ENCODE measurements at places on chromosomes 2 and 18. TPM values are rescaled to one million over a fixed set of nuclear protein-coding genes. Genes with fewer than 3 reads are reported as not detected.
A peak's percentile ranks its signal among the peaks of the same experiment; 100 is the strongest.

Gene PLB1
- total RNA-seq, result 1.6 TPM

Gene CELF4
- total RNA-seq, result not detected

Gene IKZF2
- 1.6 TPM for total RNA-seq

Gene MOGAT1
- not detected for total RNA-seq

Gene KLHL30
- not detected for total RNA-seq

Gene RTKN
- total RNA-seq, result 1.6 TPM

Gene TAF1B
- 25.7 TPM for total RNA-seq

- no peak for DNase-seq
These were observed 142.2 kb downstream of the ESCO1 start for GRCh38 chr18:21458310-21458709.

- DNase-seq, result no peak
These were observed 98.8 kb downstream of the ZNF521 start for GRCh38 chr18:25253136-25253535.

GRCh38 chr2:233265899-233266431 lies 14.5 kb downstream of the ATG16L1 start:
- DNase-seq, result no peak

- no peak for DNase-seq
These were observed 36.2 kb downstream of the CCBE1 start for GRCh38 chr18:59660786-59661743.

DNA sequence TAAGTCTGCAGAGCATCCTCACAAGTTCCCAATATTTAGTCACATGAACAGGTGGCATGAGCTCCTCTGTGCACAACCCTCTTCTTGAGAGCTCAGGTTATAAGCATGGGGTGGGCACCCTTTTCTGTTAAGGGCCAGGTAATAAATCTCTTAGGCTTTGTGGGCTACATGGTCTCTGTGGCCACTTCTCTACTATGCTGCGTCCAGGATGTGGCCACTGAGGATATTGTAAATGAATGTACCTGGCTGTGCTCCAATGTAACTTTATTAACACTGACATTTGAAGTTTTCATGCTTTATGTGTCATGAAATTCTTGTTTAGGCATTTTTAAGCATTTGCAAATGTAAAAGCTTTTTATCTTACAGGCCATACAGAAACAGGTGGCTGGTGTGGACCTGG lies 116.8 kb upstream of the ST6GAL2 start:
- no peak for DNase-seq

DNA sequence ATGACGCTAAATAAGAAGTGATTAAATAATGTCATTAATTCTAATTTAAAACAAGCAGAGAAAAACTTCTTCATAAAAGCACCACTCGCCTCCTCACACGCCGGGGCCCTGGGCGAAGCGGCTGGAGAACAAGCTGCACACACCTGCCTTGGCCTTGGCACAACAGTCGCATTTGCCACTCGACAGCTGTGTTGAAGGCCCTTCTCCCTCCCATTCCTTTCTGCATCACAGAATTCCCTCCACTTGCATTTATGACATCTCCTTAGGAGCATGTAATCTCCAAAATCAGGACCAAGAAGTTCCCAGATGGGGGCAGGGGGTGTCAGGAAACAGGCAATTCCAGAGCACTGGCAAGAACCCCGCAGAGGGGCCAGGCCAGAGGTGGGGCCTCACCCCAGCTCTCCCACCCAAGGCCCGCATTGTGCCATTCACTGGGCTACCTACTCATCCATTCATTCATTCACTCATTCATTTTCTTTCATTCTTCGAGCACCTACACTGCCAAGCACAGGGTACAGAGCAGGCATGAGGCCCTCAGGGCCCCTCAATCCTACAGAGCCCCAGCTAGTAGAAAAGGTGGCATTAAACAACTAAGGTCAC lies 6.4 kb downstream of the HDAC4 start:
- DNase-seq, result peak; percentile 2

- no peak for DNase-seq
These were observed 821.8 kb downstream of the MBD2 start for GRCh38 chr18:53402670-53403069.

DNA sequence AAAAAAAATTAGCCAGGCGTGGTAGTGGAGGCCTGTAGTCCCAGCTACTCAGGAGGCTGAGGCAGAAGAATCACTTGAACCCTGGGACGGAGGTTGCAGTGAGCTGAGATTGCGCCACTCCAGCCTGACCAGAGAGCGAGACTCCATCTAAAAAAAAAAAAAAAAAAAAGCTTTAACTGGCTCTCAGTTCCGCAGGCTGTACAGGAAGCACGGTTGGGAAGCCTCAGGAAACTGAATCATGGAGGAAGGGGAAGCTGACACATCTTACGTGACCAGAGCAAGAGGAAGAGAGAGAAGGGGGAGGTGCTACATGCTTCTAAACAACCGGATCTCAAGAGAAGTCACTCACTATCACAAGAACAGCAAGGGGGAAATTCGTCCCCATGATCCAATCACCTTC lies 505.6 kb upstream of the SLC8A1 start:
- DNase-seq, result no peak

- peak; percentile 84 for DNase-seq
These were observed 39.0 kb downstream of the COA5 start for GRCh38 chr2:98569197-98569793.

- no peak for DNase-seq
These were observed 15.3 kb downstream of the PMS1 start for GRCh38 chr2:189799531-189799930.

GRCh38 chr2:113602869-113603466 lies 24.1 kb upstream of the RABL2A start:
- no peak for DNase-seq

DNA sequence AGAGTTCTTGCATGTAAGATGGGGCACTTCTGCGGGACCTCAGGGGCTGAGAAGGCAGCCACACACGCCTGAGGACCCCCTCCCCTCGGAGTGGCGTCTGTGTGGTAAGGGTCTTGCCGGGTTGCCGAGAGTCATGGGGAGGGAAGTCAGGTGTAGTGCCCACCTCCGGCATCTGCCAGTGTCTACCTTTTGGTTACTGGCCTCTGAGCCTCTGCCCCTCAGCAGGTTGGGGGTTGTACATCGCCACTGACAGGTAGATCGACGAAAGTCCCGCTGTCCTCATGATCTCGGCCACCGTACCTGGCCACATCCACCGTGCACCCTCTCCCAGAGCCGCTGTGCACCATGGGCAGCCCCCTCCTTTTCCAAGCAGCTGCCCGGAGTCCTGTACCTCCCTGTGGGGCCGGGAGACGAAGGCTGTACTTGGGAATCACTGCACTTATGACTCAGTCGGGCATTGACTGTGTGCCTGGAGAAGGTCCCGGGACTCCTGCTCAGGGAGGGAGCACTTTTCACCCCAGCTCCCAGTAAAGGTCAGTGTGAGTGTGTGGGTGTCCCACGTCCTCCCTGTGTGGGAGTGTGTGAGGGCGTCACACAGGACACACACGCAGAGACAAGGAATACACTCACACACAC lies 332.4 kb upstream of the MYT1L start:
- no peak for DNase-seq

DNA sequence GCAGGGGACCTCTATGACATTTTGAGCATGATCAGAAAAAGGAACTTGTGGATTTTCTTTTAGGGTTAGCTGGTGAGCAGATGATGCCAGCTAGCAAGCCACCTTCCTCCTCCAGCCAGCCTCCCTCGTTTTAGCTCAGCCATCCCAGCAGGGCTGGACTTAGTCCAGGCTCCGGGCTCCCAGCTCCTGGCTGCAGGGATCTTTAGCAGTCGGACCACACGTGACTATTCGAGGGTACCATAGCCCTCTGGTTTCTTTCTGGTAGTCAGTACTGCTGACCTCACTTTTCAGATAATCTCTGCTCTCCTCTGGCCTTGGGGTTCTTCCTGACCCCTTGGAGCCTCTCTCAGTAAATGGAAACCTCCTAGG lies 31.8 kb downstream of the NCK2 start:
- no peak for DNase-seq

DNA sequence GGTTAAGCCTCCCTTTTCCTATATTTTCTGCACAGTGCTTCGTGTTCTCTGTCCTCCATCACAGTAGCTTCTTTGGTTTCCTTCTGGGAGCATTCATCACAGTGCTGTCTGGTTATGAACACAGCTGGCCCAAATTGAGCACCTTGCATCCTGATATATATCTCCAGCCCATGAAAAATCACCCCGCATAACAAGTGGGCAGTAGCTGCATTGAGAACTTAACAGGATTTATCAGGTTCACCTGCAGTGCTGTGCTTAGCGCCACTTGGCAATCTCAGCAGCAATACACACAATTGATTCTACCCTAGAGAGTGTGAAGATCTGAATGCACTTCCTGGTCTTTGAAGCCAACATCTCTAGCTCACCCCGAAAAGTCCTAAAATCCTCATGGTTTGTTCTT lies 408.0 kb downstream of the RNF144A start:
- no peak for DNase-seq

Data from activated naive CD4-positive, alpha-beta T cell treated with anti-CD3 and anti-CD28 coated beads for 36 hours (primary cell).